ENCODE measurements at places on chromosomes 13 and 19. TPM values are rescaled to one million over a fixed set of nuclear protein-coding genes. Genes with fewer than 3 reads are reported as not detected.

GRCh38 chr19:47436712-47437401 is 17.5 kb upstream of the MEIS3 start:
- peaks cover 68% of the 10 kb centered on the region for H3K27me3 ChIP-seq
- H3K27ac ChIP-seq: no peak overlapping the region
- no peak overlapping the region for H3K4me3 ChIP-seq
- peaks cover 7% of the 10 kb centered on the region for H3K4me1 ChIP-seq
- DNase-seq: peak; percentile 71

- H3K36me3 ChIP-seq: no peaks in the 10 kb centered on the region
- no peaks in the 10 kb centered on the region for H3K27me3 ChIP-seq
- H3K27ac ChIP-seq: no peak overlapping the region
- no peak overlapping the region for H3K4me3 ChIP-seq
- H3K4me1 ChIP-seq: no peaks in the 10 kb centered on the region
These were observed 265.6 kb downstream of the GPC5 start for GRCh38 chr13:91664039-91664438.

The F2RL3 gene
- total RNA-seq: 0.83 TPM

The COMP gene
- total RNA-seq: 0.10 TPM

All from activated B cell treated with CpG ODN at 0.5 μM for 24 hours (primary cell).